Fibroblast of skin of right quadriceps (primary cell): ENCODE measurements at places on chromosomes 1 and 21.

- DNase-seq = no peak
Observed at GRCh38 chr1:20339811-20340457, 49.3 kb downstream of the VWA5B1 start.

DNA sequence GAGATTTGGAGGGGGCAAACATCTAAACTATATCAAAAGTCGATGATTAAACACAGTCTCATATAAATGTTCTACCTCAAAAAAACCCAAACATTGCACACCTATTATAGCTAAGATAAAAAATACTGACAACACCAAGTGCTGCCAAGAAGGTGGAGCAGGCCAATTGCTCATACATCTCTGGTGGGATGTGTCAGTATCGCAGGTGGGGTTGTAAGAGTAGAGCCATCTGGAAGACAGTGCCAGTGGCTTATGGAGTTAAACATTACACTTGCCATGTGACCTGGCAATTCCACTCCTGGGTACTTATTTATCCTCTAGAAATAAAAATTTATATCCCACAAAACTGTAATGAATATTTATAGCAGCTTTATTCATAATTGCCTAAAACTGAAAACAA is 213.4 kb downstream of the DISC1 start:
- no peak for DNase-seq

DNA sequence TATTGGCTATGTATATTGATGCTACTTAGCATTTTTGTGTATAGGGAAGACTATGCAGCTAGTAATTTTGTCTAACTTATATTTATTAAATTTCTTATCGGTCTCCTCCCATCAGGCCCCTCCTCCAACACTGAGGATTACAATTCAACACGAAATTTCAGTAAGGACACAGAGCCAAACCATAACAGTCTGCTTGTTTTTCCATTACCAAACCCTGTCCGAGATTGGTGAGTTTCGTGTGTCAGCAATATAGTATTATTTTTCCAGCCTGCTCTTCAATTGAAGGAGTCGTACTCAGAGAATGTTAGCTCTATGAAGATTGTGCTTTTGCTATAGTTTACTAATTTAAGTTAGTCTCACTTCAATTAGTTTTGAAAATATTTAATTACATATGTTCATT is 1495.3 kb downstream of the MRPL39 start:
- DNase-seq = peak; percentile 5

GRCh38 chr1:99363531-99363930 is 99.2 kb downstream of the PLPPR4 start:
- no peak for DNase-seq

- no peak for DNase-seq
Observed at GRCh38 chr21:15514073-15514946, 215.5 kb upstream of the USP25 start.

- no peak for DNase-seq
Observed at GRCh38 chr1:71494163-71494562, 413.3 kb upstream of the ZRANB2 start.

- peak; percentile 87 for DNase-seq
Observed at GRCh38 chr1:17553975-17554700, 14.6 kb downstream of the ARHGEF10L start.

- DNase-seq = no peak
Observed at GRCh38 chr1:10101929-10102328, 69.2 kb downstream of the UBE4B start.

DNA sequence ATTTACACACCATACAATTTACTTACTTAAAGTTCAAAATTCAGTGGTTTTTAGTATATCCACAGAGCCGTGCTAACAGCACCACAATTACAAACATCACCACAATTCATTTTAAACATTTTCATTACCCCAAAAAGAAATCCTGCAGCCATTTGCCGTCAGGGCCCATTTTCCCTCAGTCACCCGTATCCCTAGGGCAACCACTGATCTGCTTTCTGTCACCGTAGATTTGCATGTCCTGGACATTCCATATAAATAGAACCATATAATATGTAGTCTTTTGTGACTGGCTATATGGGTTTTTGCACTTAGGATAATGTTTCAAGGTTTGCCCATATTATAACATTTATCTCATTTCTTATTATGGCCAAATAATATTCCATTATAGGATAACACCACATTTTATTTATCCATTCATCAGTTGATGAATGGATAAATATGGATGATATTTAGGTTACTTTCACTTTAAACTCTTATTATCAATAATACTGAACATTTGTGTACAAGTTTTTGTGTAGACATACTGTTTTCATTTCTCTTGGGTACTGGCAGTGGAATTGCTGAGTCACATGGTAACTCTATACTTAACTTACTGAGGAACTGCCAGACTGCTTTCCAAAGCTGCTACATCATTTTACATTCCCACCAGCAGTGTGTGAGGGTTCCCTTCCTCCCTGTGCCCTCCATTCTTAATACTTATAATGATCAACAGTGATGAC is 68.9 kb downstream of the ST3GAL3 start:
- peak; percentile 77 for DNase-seq

GRCh38 chr1:16207318-16208269 is 4.9 kb downstream of the ARHGEF19 start:
- peak; percentile 22 for DNase-seq

GRCh38 chr1:215201283-215201682 is 118.7 kb downstream of the KCNK2 start:
- DNase-seq = peak; percentile 64

DNA sequence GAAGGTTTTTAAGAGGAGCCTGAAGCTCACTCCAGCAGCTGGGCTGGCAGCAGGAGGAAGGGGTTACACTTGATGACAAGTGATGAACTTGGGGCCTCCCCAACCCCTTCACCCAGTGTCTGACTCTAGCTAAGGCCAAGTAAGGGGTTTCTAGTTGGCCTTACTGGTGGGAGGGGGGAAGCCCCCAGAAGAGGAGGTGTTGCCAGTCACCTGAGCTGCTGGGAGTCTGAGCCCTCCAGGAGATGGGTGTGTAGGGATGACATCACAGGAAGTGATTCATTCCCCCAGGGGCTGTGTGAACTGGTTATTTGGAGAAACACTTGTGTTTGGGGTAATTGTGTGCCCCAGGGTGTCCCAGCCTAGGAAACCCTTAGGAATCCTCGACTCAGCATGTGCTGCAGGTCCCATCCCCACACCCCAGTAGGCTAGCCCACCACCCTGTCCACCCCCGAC is 3.1 kb downstream of the PADI1 start:
- DNase-seq = peak; percentile 80

DNA sequence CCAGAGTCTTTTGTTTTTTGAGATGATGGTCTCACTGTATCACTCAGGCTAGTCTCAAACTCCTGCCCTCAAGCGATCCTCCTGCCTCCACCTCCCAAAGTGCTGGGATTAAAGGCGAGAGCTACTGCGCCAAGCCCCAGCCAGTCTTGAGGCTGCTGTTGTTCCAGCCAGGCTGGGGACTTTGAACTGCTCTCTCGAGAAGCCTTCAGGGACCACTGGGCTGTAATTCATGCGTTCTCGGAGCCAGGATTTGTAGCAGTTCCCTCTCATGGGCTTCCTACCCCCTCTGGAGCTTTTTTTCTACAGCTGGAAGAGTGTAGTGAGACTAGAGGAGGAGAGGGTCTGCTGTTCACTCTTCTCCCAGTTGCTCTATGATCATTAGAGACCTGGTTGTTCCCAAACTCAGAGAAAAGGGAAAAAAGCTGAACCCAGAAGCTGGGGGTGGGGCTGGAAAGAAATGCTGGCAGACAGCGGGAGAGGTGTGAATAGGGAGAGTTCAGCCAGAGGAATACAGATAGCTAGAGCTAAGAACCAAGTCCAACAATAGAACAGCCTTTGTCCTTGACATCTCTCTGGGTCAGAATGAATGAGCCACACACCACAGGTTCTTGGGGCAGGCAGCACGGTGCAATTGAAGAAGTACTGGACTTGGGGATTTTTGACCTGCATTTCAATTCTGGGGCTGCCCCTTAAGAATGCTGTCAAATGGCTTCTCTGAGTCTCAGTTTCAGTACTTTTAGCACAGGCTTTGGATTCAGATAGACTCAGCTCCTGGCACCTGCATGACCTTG is 13.2 kb upstream of the SLC41A1 start:
- DNase-seq = no peak

DNA sequence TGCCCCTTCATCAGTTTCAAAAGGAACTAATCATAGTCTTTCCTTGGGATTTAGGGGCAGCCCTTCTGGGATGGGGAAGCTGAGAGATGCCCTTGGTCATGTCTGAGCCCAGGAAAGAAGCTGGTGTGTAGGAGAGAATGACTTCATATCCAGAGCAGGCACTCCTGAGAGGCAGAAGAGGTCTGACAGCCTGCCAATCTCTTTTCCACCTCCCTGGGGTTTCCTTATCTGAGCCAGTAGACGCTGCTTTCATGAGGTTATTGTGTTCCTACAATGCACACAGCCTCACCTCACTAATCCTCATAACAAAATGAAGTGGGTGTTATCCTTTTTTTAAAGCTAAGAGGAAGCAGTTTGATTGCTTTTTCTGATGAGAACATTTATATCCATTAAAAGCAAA is 14.1 kb downstream of the ROR1 start:
- no peak for DNase-seq

- DNase-seq = peak; percentile 64
Observed at GRCh38 chr1:30706528-30706927, 16.9 kb downstream of the MATN1 start.

DNA sequence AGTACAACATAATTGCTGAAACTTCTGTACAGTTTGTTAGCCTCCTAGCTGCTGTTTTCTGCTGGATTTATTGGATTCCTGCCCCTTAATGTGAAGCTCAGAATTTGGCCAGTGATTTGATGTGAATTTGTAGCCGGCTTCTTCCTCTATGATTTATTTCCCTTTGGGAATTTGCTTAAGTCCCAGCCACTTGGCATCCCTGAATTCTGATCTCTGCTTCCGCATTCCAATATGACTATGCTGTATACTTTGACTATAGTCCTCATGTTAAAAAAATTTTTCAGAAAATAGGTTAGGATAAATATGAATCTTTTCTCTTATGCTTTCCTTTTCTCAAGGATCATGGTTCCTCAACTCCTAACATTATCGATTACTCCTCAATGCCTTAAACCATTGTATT is 12.4 kb upstream of the LRIF1 start:
- no peak for DNase-seq

- peak; percentile 96 for DNase-seq
Observed at GRCh38 chr1:9280015-9280860, 12.5 kb upstream of the SPSB1 start.

GRCh38 chr1:226736001-226736907 is 2.8 kb downstream of the ITPKB start:
- DNase-seq = no peak

DNA sequence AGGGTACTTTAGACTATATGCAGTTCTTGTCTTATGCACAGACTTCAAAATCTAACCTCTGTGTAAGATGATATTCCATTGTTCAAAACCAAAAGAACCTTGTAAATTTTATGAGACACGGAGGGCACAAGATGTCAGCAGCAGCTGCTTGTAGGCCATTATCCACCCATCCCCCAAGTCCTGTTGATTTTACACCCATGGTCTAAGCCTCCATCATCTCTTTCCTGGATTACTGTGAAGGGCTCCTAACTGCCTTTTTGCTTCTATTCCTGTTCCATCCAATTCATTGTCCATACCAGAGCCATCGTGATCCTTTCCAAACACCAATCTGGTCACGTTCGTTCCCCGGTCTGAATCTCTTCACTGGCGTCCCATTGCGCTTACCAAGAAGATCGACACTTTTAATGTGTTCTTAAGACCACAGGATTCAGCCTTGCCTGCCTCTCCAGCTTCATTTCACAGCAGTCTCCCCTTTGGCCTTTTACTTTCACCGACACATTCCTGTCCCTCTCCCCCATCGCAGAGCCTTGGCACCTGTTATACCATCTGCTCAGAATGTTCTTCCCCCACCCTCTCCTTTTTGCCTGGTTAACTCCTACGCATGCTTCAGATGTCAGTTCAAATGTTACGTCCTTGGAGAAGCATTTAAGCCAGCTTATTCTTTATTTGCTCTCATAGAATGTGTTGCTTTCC is 107.3 kb upstream of the POU3F1 start:
- DNase-seq = no peak

DNA sequence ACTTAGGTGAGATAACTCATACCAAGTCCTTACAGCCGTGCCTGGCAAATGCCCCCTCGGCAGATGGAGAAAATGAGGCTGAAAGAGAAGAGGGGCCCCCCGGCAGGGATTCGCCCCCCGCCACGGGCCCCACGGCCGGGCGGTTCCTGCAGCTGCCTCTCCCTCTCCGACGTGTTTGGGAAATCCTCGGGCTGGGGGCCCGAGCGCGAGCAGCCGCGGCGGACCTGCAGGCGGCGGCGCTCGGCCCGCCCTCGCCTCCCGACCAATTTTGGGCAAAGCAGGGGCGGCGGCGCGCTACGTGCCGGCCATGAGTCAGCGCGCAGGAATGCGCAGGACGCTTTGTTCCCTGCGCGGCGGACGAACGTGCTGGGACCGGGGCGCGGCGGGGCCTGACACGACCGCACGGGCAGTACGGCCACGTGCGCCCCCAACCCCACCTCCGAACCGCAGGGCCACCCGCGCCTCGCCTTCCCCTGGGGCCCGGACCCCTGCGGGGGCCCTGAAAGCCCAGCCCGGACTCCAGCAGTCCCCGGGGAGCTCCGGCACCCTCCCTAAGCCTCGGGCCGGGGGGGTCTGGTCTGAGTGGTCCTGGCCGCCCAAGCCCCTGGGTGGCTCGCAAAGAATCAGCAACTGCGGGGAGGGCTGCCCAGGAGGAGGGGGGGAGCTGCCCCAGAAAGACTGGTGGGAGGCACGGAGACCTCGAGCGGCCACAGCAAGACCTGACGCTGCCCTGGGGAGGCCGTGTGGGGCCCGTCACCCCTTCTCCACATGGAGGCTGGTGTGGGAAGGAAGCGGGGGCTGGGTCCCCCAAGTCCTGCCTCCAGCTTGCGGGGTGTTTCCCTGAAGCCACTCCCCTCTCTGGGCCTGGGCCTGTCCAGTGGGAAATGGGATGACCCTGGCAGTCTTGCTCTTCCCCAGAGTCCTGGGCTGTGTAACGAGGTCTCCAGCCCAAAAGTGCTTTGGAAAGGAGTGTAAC is 11.9 kb upstream of the EDN2 start:
- DNase-seq = peak; percentile 91

DNA sequence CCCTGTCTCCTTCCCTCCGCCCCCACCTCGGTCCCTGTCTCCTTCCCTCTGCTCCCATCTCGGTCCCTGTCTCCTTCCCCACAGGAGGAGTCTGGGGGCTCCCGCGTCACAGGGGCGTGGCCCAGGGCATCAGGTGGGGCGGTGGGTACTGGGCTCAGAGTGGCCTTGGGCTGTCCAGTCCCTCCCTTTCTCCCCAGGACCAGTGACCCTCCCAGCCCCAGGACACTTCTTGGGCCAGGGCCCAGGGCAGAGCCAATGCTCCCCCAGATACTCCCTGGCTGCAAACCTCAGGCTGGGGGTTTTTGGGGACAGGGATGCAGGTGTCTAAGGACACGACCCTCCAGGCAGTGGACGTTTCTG is 6.8 kb upstream of the RNF223 start:
- DNase-seq = no peak

- peak; percentile 39 for DNase-seq
Observed at GRCh38 chr1:224851210-224851847, 78.1 kb upstream of the DNAH14 start.

DNA sequence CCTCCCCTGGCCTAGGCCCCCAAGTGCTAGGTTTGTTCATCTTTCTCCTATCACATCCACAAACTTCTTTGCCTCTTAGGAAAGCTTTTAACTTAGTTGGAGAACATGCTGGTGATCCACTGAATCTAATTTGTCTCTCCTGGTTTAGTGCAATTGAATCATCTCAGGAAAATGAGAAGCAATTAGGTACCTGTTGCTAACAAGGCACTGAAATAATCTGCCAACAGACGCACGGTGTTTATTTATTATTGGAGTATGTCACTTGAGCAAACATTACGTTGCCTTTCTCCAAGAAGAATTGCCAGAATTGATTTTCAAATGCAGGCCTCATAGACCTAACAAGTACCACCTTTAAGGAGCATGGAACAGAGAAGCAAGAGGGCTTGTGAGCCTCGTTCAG is 309.4 kb downstream of the NFIA start:
- no peak for DNase-seq
